ENCODE measurements at places on chromosomes 1 and 21.

DNA sequence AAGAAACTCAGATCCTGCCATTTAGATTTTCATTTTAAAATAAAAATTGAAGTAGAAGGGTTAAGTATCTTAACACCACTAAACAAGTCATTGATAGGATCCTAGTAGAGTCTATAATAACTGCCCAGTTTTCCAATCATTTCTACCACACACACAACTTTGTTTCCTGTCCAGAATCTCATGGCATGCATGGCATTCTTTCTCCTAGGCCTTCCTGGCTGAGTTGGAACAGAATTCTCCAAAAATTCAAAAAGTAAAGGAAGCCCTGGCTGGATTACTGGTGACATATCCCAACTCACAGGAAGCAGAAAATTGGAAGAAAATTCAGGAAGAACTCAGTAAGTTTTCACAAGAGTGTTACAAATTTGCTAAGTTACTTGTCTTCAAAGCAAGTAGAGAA is 111.4 kb upstream of the BMP8A start:
- DNase-seq: no peak

- no peak for DNase-seq
These were observed 36.7 kb upstream of the MTF2 start for GRCh38 chr1:93042187-93043056.

DNA sequence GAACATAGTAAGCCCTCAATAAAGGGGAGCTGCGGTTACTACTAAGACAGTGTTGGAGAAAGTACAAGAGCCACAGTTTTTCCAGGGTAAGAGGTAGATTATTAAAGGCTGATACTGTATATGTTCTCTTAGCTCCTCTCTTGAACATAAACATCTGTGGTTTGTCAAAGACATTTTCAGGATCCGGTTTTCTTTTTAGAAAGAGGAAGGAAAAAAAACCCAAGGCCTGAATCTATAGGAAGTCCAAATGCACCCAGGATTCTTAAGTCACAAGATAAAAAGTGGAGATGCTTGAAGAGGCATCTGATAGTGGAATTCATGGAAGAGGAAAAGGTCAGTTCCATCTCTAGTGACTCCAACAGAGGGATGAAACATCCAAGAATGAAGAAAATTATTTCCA is 24.6 kb upstream of the SLC45A3 start:
- no peak for DNase-seq

DNA sequence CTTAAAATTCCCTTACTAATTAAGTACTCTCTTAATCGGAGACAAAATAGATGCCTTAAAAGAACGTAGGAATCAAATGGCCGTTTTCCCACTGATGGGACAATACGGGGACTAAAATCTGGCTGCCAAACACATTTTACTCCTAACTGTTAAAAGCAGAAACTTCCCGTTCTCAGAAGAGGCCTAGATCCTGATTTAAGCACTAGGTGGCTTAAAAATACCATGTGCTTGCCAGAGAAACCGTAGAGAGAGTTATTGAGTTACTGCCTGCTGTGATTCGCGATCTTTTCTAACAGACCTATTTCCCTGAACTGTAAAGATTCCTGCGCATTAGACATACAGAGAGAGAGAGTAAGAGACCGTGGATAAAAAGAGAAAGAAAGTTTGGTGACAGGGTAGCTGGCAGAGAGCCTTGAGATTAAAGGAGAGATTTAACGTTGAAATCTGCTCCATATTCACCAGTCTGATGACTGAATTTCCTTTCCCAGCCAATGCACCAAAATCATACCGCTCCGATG is 54.4 kb upstream of the STUM start:
- no peak for DNase-seq

DNA sequence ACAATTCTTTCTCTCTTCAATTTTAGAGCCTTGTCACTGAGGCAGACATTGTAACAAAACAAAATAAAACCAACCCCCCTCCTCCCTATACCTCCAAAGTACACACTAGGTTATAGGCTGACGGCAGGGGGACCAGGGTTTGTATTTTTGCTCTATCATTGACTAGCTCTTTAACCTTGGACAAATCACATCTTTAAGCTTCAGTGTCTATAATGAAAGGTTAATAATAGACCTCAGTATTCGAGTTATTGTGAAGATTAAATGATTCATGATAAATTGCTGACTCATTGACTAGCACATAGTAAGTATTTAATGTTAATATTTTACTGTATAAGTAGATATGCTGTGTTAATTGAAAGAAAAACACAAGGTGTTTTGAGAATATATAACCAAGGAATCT is 1267.6 kb upstream of the ADGRL2 start:
- no peak for DNase-seq

DNA sequence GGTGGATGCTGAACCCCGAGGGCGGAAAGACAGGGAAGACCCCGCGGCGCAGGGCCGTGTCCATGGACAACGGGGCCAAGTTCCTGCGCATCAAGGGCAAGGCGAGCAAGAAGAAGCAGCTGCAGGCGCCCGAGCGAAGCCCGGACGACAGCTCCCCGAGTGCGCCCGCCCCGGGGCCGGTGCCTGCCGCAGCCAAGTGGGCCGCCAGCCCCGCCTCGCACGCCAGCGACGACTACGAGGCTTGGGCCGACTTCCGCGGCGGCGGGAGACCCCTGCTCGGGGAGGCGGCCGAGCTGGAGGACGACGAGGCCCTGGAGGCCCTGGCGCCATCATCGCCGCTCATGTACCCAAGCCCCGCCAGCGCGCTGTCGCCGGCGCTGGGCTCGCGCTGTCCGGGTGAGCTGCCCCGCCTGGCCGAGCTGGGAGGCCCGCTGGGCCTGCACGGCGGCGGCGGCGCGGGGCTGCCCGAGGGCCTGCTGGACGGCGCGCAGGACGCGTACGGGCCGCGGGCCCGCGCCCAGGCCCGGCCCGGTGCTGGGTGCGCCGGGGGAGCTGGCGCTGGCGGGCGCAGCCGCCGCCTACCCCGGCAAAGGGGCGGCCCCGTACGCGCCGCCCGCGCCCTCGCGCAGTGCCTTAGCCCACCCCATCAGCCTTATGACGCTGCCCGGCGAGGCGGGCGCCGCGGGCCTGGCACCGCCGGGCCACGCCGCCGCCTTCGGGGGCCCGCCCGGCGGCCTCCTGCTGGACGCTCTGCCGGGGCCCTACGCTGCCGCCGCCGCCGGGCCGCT is 20.7 kb downstream of the FOXO6 start:
- DNase-seq: peak; percentile 62

DNA sequence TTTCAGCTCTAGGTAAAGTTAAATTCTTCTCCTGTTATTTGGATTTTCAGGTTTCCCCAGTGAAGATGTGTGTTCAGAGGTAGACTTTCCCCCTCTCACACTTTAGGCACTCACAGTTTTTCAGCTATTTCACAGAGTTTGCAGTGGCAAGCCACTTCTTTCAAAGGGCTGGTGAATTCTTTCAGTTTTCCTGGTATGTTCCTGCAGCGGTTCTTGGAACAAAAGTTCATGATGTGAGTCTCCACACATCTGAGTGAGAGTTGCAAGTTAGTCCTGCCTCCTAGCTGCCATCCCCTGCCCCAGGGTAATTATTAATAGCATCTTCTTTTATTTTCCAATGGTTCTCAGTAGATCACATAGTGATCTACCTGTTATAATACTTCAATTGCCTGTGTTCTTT is 27.3 kb upstream of the CD84 start:
- no peak for DNase-seq

- no peak for DNase-seq
These were observed 149.1 kb downstream of the LYPLAL1 start for GRCh38 chr1:219322766-219323165.

GRCh38 chr1:178490136-178490535 is 6.6 kb downstream of the CLEC20A start:
- no peak for DNase-seq

- DNase-seq: no peak
These were observed 307.1 kb downstream of the CTH start for GRCh38 chr1:70718086-70718630.

GRCh38 chr1:165497069-165498013 is 46.5 kb upstream of the LRRC52 start:
- DNase-seq: no peak

DNA sequence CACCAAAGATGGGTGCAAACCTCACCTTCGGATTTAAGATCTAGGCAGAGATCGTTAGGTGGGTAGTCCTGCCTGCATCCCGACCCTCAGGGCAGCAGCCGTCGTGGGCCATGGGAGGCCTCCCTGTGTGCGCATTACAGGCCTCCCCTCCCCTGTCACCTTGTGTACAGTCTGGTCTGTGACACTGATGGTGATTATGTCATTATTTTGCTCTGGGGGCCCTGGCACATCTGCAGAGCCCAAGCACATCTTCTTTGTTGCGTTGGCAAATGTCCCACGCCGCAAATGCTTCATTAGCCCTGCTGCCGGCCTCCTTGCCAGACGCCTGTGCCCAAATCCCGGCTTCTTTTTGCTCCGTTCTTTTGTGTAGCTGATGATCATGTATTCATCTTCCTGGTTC is 31.7 kb downstream of the PROX1 start:
- DNase-seq: no peak

DNA sequence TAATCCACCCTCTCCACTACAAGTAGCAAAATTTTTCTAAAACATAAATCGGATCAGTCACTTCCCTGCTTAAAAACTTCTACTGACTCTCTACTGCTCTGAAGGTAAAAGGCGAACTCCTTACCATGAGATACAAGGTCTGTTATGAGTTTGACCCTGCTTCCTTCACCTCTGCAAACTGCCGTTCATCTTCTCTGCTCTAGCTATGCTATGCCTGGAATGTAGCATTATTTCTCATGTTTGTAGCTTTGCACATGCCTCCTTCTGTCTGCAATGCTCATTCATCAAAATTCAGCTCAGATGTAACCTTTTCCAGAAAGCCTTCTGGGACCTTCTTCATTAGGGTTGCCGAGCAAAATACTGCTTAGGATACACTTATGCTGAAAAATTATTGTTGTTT is 30.8 kb downstream of the RPL5 start:
- DNase-seq: no peak

Measured in activated T-cell treated with anti-CD3 and anti-CD28 coated beads, Interleukin-2, amount 50 U/mL, for 24 hours (primary cell).